ENCODE measurements at places on chromosomes 2 and 18.

GRCh38 chr2:20467789-20468548 is 21.1 kb downstream of the RHOB start:
- no peak for DNase-seq

- no peak for DNase-seq
Measured at GRCh38 chr2:120678926-120679325, 56.7 kb upstream of the GLI2 start.

GRCh38 chr2:11678306-11678960 is 8.4 kb upstream of the NTSR2 start:
- DNase-seq: no peak

- no peak for DNase-seq
Measured at GRCh38 chr18:21747268-21747667, 6.7 kb downstream of the MIB1 start.

DNA sequence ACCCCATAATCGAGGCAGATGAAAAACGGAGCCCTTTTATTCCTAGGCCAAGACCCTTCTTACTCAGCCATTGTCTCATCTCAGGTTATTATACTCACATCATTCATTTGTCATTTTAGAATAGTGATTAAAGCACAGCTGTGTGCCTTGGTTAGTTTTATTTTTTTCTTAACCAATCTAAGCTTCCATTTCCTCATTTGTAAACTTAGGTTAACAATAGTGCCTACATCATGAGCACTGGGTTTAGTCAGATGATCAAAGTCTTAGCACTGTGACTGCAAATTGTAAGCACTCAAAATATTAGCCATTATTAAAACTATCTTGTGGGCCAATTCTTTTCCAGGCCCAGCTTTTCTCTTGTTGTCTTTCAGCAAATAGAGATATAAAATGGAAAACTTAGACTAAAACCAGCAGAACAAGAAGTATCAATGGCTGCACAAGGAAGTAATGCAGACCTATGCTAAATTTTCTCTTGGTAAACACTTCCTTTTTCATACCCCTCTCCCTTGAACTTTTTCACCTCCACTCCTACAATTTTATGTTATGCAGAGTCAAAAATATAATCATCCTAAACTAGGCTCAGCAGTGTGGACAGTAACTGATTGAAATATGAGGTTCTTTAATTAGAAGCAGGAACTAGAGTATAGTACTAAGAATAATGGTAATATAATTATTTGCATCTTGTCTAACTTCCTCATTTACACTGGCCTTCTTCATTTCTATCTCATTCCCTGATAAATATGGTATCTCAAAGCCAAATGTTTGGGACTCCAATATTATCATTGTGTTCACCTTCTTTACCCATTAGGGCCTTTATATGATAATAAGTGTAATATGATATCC is 21.5 kb upstream of the GALNT3 start:
- DNase-seq: no peak

DNA sequence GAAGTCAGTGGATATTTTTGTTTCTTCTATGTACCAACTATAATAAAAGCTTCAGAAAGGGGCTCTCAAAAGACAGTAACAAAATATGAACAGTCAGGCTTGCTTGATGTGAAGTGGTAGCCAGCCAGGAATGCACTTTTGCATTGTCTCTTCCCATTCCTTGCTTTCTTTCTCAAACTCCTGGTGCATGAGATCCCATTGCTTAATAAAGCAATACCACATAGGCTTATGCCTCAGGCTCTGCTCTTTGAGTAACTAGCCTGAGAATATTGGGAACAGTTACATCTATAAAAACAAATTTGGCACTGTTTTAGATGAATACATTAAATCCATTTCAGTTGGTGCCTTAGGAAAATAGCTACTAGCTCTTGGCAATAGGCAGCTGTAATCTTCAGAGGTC is 62.6 kb upstream of the ST6GAL2 start:
- no peak for DNase-seq

GRCh38 chr2:182649316-182649715 is 66.7 kb upstream of the DNAJC10 start:
- no peak for DNase-seq

- DNase-seq: no peak
Measured at GRCh38 chr2:43133708-43134570, 92.5 kb downstream of the ZFP36L2 start.

- peak; percentile 31 for DNase-seq
Measured at GRCh38 chr2:71934595-71935261, 212.9 kb downstream of the CYP26B1 start.

DNA sequence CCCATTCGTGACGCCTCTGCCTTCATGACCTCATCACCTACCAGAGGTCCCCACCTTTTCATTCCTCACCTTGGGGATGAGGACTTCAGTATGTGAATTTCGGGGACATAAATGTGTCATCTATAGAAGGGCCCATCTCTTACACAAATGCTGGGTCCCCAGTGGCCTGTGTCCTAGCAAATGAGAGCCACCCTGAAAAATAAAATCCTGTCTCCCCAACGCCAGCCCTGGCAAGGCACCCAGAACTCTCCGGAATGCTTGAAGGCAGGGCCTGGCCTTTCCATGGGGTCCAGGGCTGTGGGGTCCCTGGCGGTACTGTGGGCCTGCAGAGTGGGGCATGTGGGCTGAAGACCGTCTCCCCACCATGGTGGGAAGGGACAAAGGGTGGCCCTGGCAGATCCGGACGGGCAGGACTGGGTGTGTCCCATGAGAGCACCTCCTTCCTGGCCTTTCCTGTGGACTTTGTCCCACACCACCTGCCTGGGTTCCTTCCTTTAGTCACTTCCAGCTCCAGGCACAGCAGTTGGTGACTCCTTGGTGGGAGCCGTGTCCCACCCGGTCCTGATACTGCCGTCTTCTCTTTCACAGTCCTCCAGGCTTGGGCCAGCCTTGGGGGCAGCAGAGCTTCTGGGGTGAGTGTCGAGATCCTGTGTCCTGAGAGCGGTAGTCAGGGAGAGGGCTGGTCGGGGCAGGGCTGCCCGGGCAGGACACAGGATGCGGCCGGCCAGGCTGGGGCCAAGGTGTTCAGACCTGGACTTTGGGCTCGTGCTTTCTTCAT is 18.6 kb downstream of the CAPN10 start:
- DNase-seq: no peak

DNA sequence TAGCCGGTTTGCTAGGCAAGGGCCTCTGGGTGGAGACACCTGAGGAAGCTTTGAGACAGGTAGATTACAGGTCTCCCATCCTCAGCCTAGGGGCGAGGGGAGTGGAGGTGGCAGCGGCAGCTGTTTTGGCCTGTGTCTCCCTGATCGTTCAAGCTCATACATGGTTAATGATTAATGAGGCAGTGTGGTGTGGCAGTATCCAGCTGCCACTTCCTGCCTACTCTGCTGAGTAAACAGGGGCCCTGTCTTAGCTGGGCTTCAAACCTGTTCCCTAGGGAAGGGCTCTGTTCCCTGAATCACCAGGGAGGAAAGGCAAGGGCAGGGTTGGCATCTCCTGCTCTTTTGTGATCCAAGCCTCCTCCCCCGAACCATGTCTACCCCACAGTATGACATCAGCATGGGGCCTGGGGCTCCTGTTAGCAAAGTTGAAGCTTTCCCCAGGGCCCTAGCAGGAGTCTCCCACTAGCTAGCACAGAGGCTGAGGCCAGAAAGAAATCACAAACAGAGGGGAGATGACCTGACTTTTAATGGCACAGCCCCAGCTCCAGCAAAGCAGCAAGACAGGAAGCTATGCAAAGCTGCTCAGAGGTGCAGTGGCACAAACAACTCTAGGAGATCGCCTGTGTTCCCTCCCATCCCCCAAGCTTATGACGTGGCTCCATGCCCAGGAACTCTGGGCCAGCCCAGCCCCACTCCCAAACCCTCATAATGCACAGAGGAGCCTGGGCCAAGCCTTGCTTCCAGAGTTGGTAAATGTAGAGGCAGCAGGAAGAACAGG is 3.7 kb upstream of the TUBA4B start:
- DNase-seq: peak; percentile 53

DNA sequence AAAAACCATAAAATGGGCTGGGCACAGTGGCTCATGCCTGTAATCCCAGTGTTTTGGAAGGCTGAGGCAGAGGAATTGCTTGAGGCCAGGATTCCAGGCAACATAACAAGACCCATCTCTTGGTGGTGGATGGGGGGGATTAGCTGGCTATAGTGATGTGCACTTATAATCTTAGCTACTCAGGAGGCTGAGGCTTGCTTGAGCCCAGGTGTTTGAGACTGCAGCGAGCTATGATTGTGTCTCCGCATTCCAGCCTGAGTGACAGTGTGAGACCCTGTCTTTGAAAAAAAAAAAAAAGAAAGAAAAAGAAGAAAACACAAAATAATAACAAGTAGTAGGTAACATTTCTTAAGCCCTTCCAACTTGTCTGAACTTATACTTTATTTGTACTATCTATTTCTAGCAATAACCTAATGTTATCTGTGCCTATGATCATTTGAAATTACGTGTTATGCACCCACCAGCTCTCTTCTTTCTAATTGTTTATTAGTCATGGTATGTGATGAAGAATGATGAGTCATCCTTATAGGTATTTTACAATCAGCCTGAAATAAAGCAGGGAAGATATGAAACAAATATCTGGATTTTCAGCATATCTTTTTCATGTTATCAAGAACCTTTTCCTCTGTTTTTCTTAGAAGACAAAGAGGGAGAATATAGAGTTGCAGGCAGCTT is 129.3 kb upstream of the UNC80 start:
- DNase-seq: no peak

DNA sequence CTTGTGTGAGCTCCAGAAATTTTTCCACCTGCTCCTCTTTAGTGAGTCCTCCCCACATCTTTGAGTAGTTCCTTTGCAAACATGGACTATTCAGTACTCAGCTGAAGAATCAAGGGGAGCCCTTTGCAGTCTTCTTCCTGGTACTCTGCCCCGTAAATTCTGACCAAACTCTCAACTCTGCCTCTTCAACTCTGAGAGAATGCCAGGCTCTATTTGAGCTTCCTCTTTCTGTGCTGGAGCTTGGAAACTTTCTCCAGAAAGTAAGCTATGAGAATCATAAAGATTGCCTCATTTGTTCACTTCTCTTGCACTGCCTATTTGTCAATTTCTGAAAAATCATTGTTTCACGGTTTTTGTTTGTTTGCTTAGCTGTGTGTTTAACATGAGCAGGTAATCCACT is 7.4 kb upstream of the STAT4 start:
- no peak for DNase-seq

DNA sequence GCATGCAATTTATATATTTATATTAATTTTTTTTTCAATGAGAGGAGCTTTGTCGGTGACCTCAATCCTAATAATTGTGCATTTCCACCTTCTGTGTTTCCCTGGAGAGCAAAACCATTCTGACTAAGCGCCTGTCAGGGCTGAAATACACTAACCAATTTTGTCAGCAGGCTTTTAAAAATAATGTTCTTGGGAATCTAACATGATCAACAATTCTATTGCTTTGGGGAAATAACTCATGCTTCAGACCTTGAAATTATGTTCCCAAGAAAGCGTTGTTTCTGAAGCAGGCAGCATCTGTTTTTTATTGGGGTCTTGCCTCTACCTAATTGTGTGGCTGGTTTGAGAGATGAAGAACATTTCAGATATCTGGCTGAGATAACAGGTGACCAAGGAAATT is 129.1 kb upstream of the ALKAL2 start:
- DNase-seq: no peak

GRCh38 chr2:207801259-207801658 is 31.6 kb upstream of the FZD5 start:
- DNase-seq: no peak

DNA sequence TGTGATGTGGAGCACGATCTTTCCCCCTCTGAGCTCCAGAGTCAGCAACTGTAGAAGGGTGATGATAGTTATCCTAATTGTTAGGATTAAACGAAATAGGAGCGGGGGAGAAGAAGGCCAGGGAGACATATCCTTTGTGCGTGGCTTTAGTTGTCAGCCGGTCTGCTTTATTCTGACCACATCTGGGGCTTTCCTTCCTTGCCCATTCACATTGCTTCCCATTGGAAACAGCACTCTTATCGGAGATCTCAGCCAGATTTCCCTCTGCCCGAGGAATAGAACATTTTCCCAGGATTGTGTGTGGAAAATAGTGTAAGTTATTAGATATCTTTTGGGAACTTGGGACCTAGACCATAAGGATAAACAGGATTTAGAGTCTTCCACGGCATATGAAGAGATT is 1.5 kb downstream of the RALB start:
- DNase-seq: no peak

- DNase-seq: no peak
Measured at GRCh38 chr2:150978053-150978452, 283.6 kb downstream of the RBM43 start.

- peak; percentile 97 for DNase-seq
Measured at GRCh38 chr2:173048897-173049661, 26.6 kb upstream of the MAP3K20 start.

- peak; percentile 97 for DNase-seq
Measured at GRCh38 chr2:160836755-160837154, 323.5 kb upstream of the TANK start.

DNA sequence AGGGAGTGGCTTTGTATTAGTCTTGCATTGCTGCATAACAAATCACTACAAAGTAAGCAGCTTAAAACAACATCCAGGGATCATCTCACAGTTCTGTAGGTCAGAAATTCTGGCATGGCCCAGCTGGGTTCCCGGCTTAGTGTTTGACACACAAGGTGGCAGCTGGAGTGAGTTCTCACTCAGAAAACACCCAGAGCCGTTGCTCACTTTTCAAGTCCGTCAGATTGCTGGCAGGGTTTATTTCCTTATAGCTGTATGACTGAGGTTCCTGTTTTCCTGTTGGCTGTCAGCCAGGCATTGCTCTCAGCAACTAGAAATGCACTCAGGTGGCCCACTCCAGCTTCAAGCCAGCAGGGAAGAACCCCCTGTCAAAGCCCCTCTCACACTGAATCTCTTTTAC is 324.1 kb downstream of the CCDC178 start:
- DNase-seq: no peak

GRCh38 chr2:68974251-68974650 is at the start of gene GKN1:
GKN1 (plus strand) TSS chr2:68974636; CDS start chr2:68974678, 42 bp downstream.
- DNase-seq: no peak

GRCh38 chr2:149544692-149545091 is 42.9 kb downstream of the MMADHC start:
- no peak for DNase-seq

DNA sequence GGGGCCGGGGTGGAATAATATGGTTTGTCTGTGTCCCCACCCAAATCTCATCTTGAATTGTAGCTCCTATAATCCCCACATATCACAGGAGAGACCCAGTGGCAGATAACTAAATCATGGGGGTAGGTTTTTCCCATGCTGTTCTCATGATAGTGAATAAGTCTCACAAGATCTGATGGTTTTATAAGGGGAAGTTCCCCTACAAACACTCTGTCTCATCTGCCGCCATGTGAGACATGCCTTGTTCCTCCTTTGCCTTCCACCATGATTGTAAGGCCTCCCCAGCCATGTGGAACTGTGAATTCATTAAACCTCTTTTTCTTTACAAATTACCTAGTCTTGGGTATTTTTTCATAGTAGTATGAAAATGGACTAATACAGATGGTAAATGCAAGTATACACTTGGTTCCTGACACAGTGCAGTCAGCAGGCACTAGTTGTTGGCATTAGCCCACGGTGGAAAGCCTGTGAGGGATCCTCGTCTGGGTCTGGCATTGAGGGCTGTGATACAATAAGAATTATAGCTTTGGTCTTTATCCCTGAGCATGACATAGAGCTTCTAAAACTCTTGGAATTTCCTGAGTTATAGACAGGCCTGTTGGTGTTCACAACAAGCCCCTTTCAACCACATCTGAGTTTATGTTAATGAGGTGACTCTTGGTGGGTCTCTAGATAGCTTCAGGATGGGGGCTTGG is 135.8 kb downstream of the CABLES1 start:
- DNase-seq: peak; percentile 32
